ENCODE measurements at places on chromosomes 3 and 15.

- peak; percentile 12 for DNase-seq
Measured at GRCh38 chr3:72177075-72178050, 392.4 kb upstream of the PROK2 start.

GRCh38 chr3:100179692-100180349 lies 65.5 kb upstream of the FILIP1L start:
- no peak for DNase-seq

- no peak for DNase-seq
Measured at GRCh38 chr15:60643555-60643954, 164.6 kb upstream of the ICE2 start.

GRCh38 chr3:123305192-123305591 lies 103.4 kb downstream of the SEC22A start:
- DNase-seq: no peak

Data from activated T-cell treated with anti-CD3 and anti-CD28 coated beads for 48 hours (primary cell).